T-helper 2 cell (primary cell): ENCODE measurements at places on chromosomes 5 and 9.

- DNase-seq, result no peak
These were observed 14.4 kb upstream of the SLC2A8 start for GRCh38 chr9:127382541-127382940.

DNA sequence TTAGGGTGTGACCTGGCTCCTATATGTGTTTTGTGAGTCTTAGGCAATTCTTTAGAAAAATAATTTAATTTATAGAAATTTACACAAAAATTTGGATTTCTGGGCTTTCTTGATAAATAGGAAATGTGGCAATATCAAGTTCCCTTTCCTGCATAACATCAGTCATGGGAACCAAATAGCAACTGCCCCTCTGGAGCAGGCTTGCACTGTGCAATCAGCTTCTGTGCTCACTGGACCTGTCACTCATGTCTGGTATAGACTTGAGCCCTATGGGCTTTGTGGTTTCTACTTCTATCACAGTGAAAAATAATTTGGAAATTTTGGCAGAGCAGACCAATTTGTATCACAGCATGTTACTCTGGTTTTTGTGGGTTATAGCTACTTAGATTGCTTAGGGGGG is 131.7 kb downstream of the ADGRV1 start:
- DNase-seq, result no peak

DNA sequence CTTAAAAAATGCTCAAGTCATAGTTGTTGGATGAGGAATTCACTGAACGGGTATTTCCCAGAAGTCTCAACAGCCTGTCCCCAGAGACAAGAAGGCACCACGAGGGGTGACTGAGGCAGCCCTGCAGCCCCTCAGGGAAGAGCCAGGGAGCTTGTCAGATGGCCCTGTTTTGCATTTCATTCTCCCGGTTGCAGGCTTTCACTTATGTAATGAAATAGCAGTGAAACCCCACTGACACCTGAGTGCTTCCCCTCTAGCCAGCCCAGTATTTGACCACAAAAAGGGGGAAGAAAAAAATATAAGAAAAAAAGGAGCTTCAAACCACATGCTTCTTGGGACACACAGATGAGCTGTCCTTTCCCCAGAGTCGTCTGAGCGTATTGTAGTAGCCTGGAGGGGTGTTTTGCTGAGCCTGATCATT is 75.3 kb upstream of the IL12B start:
- no peak for DNase-seq

GRCh38 chr5:17069995-17070511 is 134.0 kb upstream of the MYO10 start:
- no peak for DNase-seq

DNA sequence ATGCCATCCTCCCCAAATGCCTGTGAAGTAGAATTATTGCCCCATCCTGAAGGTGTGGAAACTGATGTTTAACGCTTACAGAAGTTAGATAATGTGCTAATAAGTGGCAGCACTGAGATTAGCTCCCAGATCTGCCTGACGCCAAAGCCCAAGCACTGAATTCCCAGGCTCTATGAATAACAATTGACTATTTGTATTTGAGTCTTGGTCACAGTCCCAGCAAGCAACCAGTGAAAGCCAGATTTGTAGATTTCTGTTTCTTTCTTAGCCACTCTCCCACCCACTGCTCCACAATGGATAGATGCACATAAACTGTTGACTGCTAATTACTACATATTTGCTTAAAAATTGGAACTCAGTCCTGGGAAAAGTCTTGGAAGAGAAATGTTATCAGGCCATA is 34.4 kb downstream of the FAM240B start:
- no peak for DNase-seq

- DNase-seq, result no peak
These were observed 216.8 kb upstream of the RGMB start for GRCh38 chr5:98556712-98557111.

DNA sequence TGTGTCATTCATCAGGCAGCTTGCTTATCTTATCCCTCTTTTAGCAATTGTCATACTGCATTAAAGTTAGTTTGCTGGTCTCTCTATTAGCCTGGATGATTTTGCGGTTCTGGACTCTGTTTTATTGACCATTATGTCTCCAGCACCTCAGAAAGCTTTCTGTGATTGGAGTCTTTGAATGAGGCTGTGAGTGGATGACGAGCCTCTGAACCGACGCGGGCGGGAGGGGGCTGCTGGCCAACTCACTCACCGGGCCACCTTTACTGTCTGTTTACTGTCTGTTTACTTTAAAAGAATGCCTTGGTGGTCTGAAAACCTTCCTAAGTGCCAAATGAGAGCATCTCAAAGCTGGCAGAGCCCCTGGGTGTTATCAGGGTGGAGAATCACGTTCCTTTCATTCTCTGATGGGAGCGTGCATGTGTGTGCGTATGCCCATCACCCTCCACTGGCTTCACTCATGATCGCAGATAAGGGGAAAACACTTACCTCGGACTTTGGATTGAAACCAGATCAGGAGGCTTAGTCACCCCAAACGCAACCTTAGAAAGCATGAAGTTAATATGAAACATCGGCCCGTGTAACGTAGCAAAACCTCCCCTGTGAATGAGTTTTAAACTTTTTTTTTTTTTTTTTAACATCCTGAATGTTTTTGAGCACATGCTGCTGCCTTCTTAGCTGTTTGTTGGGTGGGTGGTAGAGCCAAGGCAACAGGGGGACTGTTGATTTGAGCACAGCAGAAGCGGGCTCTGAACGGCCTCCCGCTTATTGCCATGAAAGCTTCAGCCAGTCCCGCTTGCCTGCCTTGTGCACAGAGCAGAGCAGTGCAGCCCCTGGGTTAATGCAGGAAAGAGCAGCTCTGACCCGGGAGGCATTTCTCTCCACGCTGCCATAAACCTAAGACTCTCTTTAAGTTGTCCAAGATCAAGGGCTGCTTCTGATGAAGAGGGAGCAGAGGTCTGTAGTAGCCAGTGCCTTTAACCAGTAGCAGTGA is 173.6 kb downstream of the GADD45G start:
- no peak for DNase-seq

DNA sequence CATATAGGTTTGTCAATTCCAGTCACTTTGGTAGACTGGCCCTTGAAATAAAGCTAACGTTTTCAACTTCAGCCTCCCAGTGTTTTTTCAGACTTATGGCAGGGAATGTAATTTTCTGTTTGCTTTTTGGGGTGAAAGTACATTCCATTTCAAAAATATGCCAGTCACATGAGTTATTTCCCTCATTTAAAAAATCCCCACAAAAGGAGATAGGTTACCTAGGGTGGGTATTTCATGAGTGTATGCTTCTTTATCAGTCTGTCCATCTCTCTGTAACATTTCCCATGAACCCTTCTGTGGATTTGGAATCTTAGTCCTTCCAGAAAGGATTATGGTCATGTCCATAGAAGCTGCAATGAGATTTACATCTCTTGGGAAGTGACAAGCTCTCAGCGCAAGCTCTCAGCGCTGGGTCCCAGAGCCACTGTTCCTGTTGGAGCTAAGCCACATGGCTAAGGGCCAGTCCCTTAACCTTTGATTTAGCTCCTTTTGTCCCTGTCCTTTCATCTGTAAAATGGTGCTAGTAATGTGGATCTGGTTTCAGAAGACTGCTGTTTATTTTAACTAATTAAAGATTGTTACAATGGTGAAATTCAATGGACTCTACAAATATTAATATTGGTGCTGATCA is 294.9 kb downstream of the NR3C1 start:
- no peak for DNase-seq

- DNase-seq, result no peak
These were observed 1951.4 kb upstream of the WWC1 start for GRCh38 chr5:166340039-166340438.

DNA sequence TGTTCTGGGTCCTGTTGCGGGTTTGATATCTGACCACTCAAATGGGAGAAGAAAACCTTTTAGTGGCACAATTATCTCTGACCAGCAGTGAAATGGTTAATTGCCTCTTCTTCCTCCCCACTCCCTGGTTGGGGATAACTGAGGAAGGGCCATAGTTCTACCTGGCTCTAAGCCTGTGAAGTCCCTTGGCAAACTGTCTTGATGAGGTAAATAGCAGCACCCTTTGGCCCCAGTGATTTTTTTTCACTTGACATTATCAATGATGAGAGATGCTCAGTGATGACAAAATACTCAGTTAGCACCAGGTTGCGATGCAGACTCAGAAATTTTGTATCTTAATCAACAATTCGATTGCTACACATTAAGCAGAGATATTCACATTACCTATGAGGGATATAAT is 515.7 kb downstream of the PSAT1 start:
- DNase-seq, result no peak

GRCh38 chr9:89885156-89885555 is 280.3 kb downstream of the GADD45G start:
- no peak for DNase-seq

GRCh38 chr5:171639205-171639621 is 146.4 kb upstream of the SMIM23 start:
- no peak for DNase-seq

DNA sequence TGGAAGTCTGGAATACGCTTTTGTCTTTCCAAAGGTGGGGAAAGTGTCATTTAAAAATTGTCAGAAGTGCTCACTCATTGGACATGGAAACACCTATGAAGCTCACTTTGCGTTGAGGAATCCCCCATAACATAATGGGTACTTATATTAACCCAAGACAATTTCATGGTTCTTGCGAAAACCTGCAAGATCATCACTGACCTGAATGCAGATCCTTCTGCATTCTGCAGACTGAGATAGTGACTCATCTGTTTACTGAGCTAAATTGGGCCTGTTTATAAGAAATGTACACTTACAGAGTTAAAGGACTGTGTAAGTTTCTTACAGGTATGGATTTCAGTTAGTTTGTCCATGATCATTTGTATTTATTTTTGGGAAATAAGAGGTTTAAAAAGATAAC is 153.0 kb downstream of the HMHB1 start:
- no peak for DNase-seq

DNA sequence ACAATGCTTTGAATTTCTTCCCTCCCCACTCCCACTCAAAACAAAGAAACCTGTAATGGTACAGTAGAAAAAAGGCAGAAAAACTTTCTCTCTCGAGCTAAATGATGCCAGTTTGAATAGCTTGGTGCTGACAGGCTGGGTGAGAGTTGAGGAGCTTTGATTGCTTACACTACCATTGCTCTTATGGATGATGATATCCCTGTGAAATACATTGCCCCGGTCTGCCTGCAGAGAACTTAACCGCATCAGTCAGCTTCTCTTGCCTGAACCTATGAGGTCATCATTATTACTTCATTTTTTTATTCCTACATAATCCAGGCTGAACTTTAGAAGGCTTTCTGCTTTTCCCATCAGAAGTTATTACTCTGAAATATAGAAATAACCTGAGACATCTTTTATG is 69.3 kb downstream of the ISL1 start:
- no peak for DNase-seq

GRCh38 chr9:93061791-93062763 is 3.6 kb downstream of the SUSD3 start:
- DNase-seq, result no peak

DNA sequence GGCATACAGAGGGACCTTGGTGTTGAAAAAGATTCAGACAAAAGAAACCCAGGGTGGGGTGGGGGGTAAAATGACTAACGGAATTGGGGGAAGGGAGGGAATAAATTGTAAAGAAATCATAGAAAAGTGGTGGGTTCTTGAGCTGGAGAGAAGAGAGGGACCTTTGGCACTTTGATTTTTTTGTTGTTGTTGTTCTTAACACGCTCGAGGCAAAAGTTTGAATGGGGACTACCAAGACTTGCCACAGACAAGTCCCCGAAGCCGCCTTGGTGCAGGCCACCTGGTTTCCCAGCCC is 616 bp downstream of the VCAN start:
- DNase-seq, result no peak

- DNase-seq, result no peak
These were observed 167.5 kb downstream of the DAB2IP start for GRCh38 chr9:121818841-121819427.

DNA sequence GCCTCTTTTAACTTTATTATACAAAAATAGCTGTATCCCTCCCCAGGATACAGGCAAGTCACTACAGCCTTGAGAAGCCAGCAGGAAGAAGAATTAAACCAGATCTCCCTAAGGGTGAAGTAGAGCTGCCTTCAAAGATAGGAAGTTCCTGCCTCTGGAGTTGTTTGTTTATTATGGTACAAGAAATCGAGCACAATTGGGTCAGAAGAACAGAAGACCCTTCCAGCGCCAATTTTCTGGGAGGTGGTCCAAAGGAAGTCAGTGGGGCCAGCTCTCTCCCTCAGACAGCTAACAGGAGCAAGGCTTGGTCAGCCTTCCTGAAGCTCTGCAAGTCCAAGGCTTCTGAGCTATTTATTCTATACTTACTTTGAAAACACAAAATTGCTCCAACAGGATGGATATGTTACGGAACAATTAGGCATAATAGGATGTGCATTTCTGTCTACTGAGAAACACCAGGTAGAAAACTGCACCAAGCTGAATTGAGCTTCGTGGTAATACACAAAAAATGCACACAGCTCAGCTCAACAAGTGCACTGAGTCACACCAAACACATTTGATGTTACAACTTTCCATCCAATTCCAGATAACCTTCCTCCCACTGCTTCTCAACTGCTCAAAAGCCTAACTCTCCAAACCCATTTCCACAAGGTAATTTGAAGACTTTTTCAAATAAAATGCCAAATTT is 16.0 kb downstream of the SERINC5 start:
- no peak for DNase-seq

GRCh38 chr9:34929506-34930102 is 28.5 kb upstream of the PHF24 start:
- peak; percentile 2 for DNase-seq

GRCh38 chr5:129499208-129499852 is 39.2 kb downstream of the ADAMTS19 start:
- DNase-seq, result no peak

- no peak for DNase-seq
These were observed at the start of gene LOX for GRCh38 chr5:122078116-122079110. LOX (minus strand) TSS chr5:122078259; CDS start chr5:122077985, 274 bp downstream.

DNA sequence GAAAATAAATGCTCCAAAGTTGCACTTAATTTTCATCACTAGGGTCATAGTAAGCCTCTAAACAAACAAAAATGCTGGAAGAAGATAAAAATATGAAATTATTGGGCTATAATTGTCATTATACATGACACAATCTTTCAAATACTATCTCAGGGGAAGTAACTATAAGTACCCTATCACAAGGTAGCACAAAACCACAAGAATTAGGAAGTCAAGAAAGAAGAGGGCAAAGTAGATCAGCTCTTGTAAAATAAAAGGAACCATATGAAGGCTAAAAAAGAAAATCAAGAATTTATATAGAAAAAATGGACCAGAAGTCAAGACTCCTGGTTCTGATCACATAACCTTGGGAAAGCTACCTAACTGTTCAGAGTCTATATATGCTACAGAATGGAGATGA is 48.1 kb downstream of the DIAPH1 start:
- no peak for DNase-seq
